ENCODE measurements at places on chromosomes 3 and 15. TPM values are rescaled to one million over a fixed set of nuclear protein-coding genes. Genes with fewer than 3 reads are reported as not detected.

PKM gene
- 934 TPM for total RNA-seq

SST gene
- not detected for total RNA-seq

C3orf20 gene
- not detected for total RNA-seq

KNG1 gene
- not detected for total RNA-seq

CD276 gene
- 84.5 TPM for total RNA-seq

GP9 gene
- not detected for total RNA-seq

GCHFR gene
- 5.8 TPM for total RNA-seq

DZIP3 gene
- 7.0 TPM for total RNA-seq

ALDH1A2 gene
- 34.0 TPM for total RNA-seq

KLHL40 gene
- not detected for total RNA-seq

MTMR10 gene
- total RNA-seq = 11.0 TPM

PTH1R gene
- total RNA-seq = 12.4 TPM

ACVR2B gene
- total RNA-seq = 1.7 TPM

TRA2B gene
- total RNA-seq = 93.9 TPM

ANXA2 gene
- total RNA-seq = 1,711 TPM

OSBPL10 gene
- total RNA-seq = 13.5 TPM

SLC22A14 gene
- not detected for total RNA-seq

CNTN6 gene
- not detected for total RNA-seq

EPB42 gene
- total RNA-seq = not detected

SH3GL3 gene
- total RNA-seq = 0.05 TPM

CYP11A1 gene
- 0.81 TPM for total RNA-seq

SPATA12 gene
- total RNA-seq = not detected

EIF4G1 gene
- 253 TPM for total RNA-seq

REC114 gene
- total RNA-seq = not detected

DLL4 gene
- 3.3 TPM for total RNA-seq

FBXO22 gene
- 25.3 TPM for total RNA-seq

AHSG gene
- not detected for total RNA-seq

NR2E3 gene
- total RNA-seq = not detected

ANKRD34C gene
- not detected for total RNA-seq

TUSC7 gene
- not detected for total RNA-seq

KCNMB2 gene
- not detected for total RNA-seq

DNAH12 gene
- total RNA-seq = 0.20 TPM

ZNF592 gene
- 13.0 TPM for total RNA-seq

TGM5 gene
- total RNA-seq = not detected

IRAK2 gene
- total RNA-seq = 6.3 TPM

RARB gene
- 2.2 TPM for total RNA-seq

ADGRG7 gene
- not detected for total RNA-seq

ZKSCAN7 gene
- 4.4 TPM for total RNA-seq

TM4SF18 gene
- 1.2 TPM for total RNA-seq

TEX9 gene
- 1.6 TPM for total RNA-seq

ERICH6 gene
- total RNA-seq = not detected

NFKBIZ gene
- total RNA-seq = 11.5 TPM

FBXL2 gene
- total RNA-seq = 7.0 TPM

PPIP5K1 gene
- total RNA-seq = 3.3 TPM

XCR1 gene
- not detected for total RNA-seq

DISP2 gene
- total RNA-seq = 0.10 TPM

PLAAT1 gene
- total RNA-seq = not detected

ONECUT1 gene
- total RNA-seq = not detected

CATSPER2 gene
- not detected for total RNA-seq

MYO5C gene
- 0.25 TPM for total RNA-seq

ESYT3 gene
- total RNA-seq = not detected

CFAP100 gene
- not detected for total RNA-seq

HYAL1 gene
- 2.7 TPM for total RNA-seq

Measured in cardiac ventricle fibroblast (primary cell).